ENCODE measurements at places on chromosomes 5 and 9. TPM values are rescaled to one million over a fixed set of nuclear protein-coding genes. Genes with fewer than 3 reads are reported as not detected.

DNA sequence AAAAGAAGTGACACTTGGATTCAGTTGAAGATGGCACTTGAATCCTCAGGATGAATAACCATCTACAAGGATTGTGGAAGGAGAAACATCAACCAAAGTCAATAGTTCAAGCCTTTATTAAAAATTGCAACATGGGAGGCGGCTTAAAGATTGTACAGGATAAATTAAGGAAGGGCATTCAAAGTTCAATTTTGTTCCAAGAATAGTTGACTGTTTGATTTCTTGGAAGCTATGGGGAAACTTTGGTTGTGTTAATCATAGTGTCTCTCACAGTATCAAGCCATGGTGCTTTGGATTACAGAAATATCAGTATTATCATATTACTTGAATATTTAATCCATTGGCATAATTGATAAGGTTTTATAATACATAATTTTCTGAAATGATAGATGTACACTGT is 1844.3 kb downstream of the MAT2B start:
- DNase-seq = no peak

DNA sequence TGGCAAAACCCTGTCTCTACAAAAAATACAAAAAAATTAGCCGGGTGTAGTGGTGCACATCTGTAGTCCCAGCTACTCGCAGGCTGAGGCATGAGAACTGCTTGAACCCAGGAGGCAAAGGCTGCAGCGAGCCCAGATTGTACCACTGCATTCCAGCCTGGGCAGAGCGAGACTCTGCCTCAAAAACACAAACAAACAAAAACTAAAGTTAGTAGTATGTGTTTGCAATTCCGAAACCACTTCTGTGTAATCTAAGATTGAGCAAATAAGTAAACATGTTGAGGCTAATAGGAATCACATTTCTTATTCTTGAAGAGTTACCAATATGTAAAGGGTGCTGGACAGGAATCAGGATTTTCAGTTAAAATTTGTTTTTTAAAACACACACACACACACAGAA is 70.0 kb upstream of the SUSD1 start:
- no peak for DNase-seq

DNA sequence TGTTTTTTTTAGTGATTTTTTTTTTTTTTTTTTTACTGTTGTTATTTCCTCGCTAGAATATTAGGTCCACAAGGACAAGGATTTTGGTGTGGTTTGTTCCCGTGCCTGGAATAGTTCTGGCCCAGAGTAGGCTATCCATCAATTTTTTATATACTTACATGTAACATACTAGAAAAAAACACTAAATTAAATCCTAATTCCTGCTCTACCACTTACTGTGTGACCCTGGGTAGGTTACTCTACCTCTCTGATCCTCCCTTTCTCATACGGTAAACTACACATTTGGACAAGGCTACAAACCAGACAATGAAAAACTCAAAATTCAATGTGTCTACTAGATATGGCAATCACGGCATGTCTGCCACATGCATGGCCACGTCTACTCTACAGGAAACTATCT is 141.3 kb upstream of the ABCA1 start:
- DNase-seq = no peak

DNA sequence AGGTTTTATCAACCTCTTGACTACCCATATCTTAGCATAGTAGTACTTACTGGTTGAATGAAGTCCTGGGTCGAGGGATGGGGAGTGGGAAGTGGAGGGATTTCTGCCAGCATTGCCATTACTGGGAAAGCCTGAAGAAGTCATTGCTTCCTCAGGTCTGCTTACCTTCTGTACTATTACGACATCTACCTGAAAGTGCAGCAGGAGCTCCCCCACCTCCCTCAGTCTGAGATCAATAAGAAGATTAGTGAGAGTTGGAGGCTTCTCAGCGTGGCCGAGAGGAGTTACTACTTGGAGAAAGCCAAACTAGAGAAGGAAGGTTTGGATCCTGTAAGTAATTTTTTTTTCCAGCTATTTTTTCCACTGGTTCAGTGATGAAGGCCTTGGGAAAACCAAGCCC is 5.8 kb downstream of the HMGXB3 start:
- DNase-seq = no peak

- DNase-seq = no peak
Observed at GRCh38 chr5:158382473-158382872, 523.5 kb upstream of the CLINT1 start.

DNA sequence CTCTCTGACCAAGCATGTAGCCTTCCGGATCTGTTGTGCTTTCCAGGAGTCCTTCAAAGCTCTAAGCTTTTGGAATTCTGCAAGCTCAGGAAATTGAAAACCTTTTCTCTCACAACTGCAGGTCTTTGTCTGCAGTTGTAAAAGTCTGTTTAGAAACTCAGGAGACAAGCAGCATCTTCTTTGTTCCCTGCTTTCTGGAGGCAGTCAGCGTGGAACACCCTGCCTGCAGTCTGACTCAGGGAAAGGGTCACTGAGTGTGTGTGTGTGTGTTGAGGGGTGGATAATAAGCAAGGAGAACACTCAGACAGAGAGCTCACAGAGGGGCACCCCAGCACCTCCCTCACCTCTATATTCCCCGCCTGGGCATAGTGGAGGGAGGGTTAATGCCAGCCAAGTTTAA is 29.1 kb downstream of the KCNIP1 start:
- DNase-seq = no peak

GRCh38 chr5:143721925-143722324 is 90.0 kb upstream of the HMHB1 start:
- no peak for DNase-seq

DNA sequence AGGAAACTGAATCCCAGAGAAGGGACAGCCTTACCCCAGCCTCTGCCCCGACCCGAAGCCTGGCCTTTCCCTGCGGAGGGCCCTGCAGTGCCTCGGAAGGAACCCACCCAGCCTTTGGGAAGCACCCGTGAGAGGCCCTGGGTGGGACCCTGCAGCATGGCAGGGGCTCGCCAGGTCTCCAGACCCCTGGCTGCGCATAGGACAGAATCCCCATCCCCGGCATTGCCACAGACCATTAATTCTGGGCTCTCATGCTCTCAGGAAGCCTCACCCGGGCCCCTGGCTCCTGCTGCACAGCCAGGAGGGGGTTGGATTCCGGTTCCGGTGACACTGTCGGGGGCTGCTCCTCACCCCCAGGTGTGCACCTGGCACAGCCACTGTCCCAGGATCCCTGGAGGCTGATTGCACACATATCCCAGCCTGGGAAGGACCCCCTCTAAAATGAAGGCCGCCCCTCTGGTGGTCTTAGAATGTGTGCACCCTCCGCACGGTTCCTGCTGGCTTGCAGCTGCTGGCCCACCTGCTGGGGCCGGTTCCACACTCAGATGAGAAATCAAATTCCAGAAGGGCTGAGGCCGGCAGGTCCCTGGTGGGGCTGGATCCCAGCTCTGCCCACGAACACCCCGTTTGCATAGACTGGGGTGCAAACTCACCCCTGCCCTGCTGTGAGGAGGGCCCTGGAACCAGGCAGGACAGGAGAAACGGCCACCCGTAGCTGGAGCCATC is 4.7 kb downstream of the EGFL7 start:
- no peak for DNase-seq

- no peak for DNase-seq
Observed at GRCh38 chr5:140998921-140999410, 32.7 kb downstream of the PCDHAC2 start.

- DNase-seq = no peak
Observed at GRCh38 chr5:113950186-113950585, 411.7 kb upstream of the KCNN2 start.

DNA sequence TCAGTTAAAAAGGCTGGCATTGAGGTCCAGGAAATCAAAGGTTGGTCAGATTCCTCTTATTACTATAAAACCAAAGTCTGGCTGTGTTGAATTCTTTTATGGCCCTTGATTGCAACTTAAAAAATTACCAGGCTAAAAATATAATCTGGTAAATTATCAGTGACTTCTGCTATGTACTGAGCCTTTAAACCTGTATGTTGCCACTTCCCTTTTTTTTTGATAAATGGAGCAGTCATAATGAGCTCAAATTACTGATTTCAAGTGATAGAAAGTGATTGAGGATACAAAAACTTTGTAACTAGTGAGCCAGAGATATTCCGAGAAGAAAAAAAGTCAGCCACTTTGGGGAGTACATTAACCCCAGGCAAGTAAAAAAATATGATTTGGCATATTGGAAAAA is 100.1 kb downstream of the GIN1 start:
- no peak for DNase-seq

DNA sequence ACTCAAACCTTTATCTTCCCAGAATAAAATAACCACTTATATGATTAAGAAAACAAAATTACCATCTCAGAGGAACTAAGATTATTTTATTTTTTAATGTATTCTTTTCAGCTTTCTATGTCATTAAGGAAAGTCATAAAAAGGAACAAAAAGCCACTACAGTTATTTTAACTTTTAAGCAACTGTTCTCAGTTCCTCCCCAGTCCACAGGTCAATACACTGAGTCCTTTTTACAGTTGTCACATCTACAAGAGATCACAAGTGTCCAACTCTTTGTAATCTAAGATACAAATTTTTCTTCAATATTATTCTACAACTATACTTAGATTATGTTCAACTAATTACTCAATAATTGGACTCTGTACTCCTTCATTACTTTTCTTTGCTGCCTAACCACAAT is 782.8 kb upstream of the ACO1 start:
- no peak for DNase-seq

GRCh38 chr9:124415852-124416484 is 726 bp upstream of the PSMB7 start:
- DNase-seq = no peak

DNA sequence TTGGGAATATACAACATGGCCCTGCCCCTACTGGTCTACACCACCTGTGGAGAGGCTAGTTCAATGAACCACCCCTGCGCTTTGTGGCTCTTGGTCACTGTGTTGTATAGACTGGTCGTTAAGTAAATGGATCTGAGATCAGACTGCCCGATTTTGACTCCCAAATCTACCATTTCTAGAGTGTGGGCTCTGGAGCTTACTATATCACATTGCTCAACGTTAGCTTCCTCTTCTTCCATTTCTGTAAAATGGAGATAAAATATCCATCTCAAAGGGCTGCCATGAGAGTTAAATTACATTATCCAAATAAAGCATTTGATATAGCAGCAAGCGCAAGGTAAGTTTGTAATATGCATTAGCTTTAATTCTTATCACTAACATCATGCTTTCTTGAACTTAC is 52.7 kb upstream of the IFNK start:
- DNase-seq = no peak

DNA sequence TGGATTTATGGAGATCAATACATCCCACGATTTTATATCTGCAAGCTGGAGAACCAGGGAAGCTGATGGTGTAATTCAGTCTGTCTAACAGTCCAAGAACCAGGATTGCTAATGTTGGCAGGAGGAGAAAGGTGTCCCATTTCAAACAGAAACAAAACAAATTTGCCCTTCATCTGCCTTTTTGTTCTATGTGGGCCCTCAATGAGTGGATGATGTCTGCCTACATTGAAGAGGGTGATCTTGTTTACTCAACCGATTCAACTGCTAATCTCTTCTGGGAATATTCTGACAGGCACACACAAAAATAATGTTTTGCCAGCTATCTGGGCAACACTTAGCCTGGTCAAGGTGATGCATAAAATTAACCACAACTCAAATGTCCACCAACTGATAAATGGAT is 65.1 kb upstream of the IL33 start:
- no peak for DNase-seq

DNA sequence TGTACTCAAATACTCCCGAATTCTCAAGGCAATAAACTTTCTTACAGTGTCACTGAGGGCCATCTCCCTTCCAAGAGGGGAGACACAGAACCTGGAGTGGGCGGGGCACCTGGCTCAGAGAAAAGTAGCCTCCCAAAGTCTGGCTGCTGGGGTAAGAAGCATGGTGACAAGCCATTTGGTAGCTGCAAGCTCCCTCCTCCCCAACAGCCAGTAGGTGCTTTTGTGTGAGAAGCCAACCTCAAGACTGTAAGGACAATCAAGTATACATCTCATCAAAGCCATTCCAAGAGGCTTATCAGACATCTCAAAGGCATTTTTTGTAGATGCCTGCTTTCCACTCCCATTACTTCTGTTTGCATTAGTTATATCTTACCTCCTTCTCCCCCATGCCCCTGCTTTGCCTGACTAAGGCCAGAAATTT is 1.4 kb downstream of the DAB2 start:
- no peak for DNase-seq

ESM1 gene
- total RNA-seq = not detected

OR13C2 gene
- total RNA-seq = not detected

MARCHF11 gene
- total RNA-seq = not detected

SIL1 gene
- 29.7 TPM for total RNA-seq

SLIT3 gene
- total RNA-seq = 1.9 TPM

PCDHGA8 gene
- total RNA-seq = not detected

SHISAL2B gene
- not detected for total RNA-seq

ARHGAP26 gene
- 23.4 TPM for total RNA-seq

SNX24 gene
- total RNA-seq = 1.8 TPM

Measured in activated naive CD4-positive, alpha-beta T cell treated with anti-CD3 and anti-CD28 coated beads, Interleukin-2, amount 50 U/mL, for 72 hours (primary cell).